ENCODE measurements at places on chromosomes 6 and 20.

- DNase-seq, result no peak
These were observed 30.9 kb downstream of the GLP1R start for GRCh38 chr6:39079197-39080125.

GRCh38 chr20:19774135-19774933, 16.3 kb downstream of the RIN2 start:
- DNase-seq, result peak; percentile 47

GRCh38 chr6:68615938-68616337, 19.1 kb upstream of the ADGRB3 start:
- DNase-seq, result no peak

DNA sequence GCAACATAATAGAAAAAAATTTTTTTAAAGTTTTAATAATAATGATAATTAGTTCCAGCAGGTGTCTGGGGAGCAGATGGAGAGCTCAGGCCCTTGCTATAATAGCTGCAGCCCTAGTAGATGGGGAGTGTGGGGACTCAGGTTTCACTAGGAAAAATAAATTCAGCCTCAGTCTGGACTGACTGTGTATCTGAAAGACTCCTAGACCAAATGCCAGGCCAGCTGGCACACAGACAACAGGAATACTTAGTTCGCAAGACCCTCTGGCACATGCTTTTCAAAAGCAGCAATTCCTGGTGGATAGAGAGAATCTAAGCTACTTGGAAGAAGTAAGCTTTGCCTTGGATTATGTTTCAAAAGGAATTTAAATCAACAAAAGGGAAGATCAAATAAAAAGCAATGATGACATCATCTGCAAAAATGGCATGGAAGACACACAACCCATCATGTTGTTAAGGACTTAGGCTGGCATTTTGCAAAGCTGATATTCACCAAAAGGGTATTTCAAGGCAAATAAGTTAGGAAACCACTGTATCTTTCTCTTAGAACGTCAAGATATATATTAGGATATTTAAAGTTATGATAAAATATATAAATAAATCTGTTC, 107.8 kb downstream of the RNGTT start:
- no peak for DNase-seq

GRCh38 chr20:924639-925038, 8.5 kb upstream of the ANGPT4 start:
- no peak for DNase-seq

- no peak for DNase-seq
These were observed 6.8 kb downstream of the ACSS2 start for GRCh38 chr20:34883087-34883688.

DNA sequence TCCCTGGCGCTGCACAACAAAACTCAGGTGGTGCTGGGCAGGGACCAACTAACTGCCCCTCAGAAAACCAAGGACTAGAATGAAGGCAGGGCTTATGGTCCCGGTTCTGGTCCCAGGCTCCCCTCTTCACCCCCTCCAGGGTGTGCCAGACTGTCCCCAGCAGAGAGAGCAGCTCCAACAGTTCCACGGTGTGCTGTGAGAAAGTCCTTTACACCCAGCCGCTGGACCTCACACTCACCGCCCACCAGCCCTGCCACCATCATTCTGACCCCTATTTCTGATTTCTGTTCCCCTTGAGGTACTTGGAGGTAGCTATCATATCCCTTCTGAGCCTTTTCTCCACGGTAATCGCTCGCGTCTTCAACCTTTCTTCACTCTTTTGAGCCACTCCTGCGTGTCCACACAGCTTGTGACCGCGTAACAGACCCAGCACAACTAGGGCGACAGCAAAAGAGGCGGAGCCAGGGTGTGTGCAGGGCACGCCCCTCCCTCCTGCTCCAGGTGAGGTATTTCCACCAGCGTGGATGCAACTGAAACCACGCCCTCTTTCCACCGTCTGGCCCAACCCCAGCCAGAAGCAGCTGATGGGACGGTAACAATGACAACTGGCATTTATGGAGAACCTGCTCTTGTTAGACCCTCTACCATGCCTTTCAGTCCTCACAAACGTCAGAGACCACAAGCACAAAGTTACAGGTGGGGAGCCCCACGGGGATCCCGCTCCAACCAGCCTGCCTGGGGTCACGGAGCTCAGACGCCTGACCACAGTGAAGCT, 2.3 kb downstream of the PXDC1 start:
- no peak for DNase-seq

DNA sequence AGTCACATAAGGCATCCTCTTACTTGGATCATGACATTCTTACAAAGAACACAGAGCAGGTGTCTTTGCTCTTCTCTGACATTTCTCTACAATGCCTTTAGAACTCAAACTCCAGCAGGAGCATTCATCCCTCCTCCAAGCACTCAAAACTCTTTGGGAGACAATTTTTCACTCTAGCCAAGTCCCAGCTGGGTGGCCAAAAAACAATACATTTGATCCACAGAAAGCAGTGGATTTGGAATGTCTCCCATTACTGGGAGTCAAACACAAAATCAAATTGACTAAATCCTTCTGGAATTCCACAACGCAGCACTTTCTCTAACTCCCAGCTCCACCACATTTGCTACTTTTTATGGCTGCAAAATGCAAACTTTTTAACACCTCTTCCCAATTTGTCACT, 108.6 kb upstream of the VGLL2 start:
- DNase-seq, result no peak

- no peak for DNase-seq
These were observed 235.9 kb upstream of the RGS17 start for GRCh38 chr6:153367021-153367420.

DNA sequence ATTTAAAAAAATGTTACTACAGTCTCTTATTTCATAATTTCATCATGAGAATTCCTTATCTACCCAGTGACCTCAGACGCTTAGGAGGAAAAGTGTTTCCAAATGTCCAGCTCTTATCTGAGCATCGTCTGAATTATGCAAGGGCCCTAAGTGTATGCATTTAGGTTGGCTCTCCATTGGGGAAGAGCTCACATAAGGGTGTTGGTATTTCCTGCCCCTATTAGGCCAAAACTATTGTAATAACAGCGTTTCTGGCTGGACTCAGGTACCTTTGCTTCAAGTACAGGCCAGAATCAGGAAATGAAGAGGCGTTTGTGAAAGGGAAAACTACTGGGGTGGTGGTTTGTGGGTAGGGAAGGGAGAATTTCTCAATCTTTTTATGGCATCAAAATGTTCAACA, 40.4 kb upstream of the SGK1 start:
- DNase-seq, result peak; percentile 48

- peak; percentile 78 for DNase-seq
These were observed 75.7 kb downstream of the MRPL14 start for GRCh38 chr6:44051515-44051914.
